Left colon (tissue), 2 donors: ENCODE measurements at places on chromosomes 12 and 14.
A peak's percentile ranks its signal among the peaks of the same experiment; 100 is the strongest.

- no peak for DNase-seq
Measured at GRCh38 chr12:128793701-128794100, 30.1 kb downstream of the SLC15A4 start.

GRCh38 chr12:79085106-79085682 lies 220.6 kb downstream of the SYT1 start:
- DNase-seq, result no peak

- DNase-seq, result no peak
Measured at GRCh38 chr12:115257791-115258190, 573.8 kb upstream of the TBX3 start.

DNA sequence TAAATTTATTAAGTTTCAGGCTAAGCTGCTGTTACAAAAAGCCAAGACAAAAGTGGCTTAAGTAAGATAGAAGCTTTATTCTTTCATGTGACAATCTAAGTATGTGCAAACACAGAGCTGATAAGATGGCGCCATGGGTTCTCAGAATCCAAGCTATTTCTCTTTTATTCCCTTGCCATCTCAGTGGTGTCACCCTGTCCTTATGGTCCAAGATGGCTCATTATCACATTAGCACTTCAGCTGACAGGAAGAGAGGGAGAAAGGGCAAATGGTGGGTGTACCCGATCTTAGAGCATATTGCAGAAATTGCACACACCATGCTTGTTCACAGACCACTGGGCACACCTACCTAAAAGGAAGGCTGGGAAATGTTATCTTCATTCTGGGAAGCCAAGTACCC lies 211.7 kb downstream of the TMTC2 start:
- no peak for DNase-seq

GRCh38 chr14:39673270-39673711 lies 241.1 kb upstream of the FBXO33 start:
- no peak for DNase-seq

- DNase-seq, result no peak
Measured at GRCh38 chr12:131119936-131120335, 166.2 kb downstream of the ADGRD1 start.

GRCh38 chr12:27293463-27293862 lies 39.2 kb upstream of the BMAL2 start:
- DNase-seq, result no peak

GRCh38 chr14:68103853-68104252 lies 284.3 kb downstream of the RAD51B start:
- no peak for DNase-seq

DNA sequence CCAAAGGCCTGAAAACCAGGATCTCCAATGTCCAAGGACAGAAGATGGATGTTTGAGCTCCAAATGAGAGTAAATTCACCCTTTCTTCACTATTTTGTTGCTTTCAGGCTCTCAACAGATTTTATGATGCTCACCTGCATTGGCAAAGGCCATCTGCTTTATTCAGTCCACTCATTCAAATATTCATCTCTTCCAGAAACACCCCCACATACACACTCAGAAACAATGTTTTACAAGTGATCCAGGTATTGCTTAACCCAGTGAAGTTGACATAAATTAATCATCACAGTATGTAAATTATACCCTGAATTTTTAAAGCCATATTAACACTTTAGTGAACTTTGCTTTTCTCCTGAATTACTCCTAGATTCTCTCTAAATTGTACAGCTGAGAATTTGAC lies 63.3 kb downstream of the DUSP6 start:
- DNase-seq, result no peak

- no peak for DNase-seq
Measured at GRCh38 chr12:75581515-75581914, 70.1 kb upstream of the KRR1 start.

DNA sequence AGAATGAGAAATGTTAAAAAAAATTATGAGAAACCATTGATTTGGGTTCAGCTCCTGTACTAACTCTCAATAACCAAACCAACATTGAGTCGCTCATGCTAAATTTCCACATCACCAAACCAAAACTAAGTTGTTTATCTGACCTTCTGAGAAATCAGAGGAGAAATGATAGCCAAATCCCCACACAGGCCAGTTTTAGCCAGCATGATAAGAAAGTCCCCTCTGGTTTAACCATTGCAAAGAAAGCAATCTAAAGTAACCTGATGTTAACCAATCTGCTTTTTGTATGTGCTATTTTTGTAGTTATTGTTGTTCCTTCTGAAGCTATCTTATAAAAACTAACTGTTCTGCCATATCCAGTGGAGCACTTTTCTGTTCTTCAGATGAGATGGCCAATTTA lies 599.7 kb downstream of the SLC16A7 start:
- no peak for DNase-seq

- peak; percentile 17 for DNase-seq
Measured at GRCh38 chr12:88595697-88596096, 15.4 kb upstream of the KITLG start.

DNA sequence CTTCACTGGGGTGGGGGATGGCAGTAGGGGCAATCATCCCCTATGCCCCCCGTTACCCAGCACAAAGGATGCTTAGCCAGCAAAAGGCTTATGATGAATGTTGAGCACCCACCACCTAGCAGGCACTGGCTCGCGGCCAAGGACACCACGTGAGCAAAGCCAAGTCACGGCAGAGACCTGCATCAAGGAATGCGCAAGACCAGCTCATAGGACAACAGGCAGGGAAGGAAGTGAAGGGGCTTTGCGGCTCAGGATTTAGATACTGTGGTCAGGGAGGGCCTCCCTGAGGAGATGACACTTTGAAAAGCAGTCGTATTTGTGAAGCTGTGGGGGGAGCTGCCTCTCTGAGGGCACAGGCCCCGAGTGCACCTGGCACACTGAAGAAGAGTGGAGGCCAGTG lies 32.8 kb downstream of the SH2B3 start:
- peak; percentile 61 for DNase-seq

- no peak for DNase-seq
Measured at GRCh38 chr12:88946372-88946997, 366.2 kb upstream of the KITLG start.

- DNase-seq, result no peak
Measured at GRCh38 chr12:18718462-18718861, 19.4 kb downstream of the PLCZ1 start.

- no peak for DNase-seq
Measured at GRCh38 chr12:132625731-132626430, 7.3 kb downstream of the P2RX2 start.

DNA sequence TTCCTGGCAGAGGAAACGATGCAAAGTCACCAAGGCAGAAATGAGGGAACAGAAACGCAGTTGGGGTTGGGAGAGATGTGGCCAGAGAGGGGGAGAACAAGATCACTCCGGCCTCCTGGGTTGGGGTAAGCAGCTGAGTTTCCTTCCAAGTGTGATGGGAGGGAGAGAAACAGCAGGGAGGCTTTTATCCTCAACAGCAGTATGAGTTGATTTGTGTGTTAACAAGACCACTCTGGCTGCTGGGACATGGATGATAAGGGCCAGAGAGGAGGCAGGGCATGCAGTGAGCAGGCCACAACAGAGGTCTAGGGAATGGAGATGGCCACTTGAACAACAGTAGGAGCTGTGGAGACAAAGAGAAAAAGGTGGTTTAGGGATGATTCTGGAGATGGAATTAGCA lies 66.8 kb downstream of the GLRX5 start:
- no peak for DNase-seq

DNA sequence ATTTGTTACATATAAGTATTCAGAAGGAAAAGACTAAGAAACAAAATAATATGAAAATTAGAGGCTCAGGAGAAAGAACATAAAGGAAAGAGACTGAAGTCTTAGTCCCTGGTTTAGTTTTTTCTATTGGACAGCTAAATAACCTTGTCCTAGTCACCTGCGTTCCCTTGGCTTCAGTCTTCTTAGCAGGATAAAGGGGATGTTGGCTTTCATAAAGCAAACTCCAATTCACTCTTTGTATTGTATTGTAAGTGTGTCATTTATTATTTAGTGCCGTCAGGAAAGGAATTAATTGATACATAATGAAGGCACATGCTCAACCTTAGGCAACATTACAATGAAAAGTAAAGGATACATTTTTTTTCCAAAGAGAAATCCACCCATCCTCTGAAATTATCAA lies 190.3 kb upstream of the PPFIA2 start:
- no peak for DNase-seq

- no peak for DNase-seq
Measured at GRCh38 chr14:57854571-57854970, 11.3 kb downstream of the SLC35F4 start.

GRCh38 chr14:75877292-75877691 lies 104.5 kb downstream of the TGFB3 start:
- DNase-seq, result no peak

DNA sequence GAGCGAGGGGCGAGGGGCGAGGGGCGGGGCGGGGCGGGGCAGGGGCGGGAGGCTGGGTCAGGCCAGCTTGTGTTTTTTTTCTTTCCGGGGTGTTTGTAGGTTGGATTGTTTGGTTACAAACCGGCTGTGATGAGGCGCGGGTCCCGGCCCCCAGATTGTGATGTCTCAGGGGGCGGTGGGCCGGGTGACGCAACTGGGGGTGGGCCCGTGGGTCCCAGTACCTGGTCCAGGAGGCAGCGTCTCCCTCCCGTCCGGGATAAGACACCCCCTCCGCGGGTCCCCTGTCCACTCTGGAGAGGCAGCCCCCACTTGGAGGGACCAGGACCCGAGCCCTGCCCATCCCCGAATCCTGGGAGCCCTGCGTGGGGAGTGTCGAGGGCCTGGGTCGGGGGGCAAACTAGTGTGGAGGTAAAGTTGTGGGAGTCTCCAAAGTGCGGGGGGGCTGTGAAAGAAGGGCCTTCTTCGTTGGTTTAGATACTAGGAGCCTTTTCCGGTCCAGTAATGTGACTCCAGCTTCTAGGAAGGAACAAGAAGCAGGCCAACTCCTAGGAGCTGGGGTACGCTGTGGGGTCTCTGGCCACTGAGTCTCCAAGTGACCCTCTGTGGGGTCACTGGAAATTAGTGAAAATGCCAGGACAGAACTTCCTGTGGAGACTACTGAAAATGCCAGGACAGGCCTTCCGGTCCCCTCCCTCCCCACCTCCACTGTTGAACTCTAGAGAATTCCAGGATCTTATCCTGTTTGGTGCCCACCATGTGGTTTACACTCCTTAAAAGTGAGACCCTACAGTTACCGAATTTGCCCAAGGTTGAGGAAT lies 579 bp upstream of the CLMN start:
- DNase-seq, result peak; percentile 50

DNA sequence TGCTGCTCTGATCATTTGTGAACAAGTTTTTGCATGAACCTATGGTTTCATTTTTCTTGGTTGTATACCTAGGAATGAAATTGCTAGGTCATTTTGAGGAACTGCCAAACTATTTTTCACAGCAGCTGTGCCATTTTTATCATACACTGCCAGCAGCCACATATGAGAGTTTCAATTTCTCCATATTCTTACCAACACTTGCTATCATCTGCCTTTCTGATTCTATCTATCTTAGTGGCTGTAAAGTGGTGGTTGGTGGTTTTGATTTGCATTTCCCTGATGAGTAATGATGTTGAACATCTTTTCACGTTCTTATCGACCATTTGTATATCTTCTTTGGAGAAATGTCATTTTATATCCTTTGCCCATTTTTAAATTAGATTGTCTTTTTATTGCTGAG lies 146.1 kb downstream of the C12orf75 start:
- no peak for DNase-seq

DNA sequence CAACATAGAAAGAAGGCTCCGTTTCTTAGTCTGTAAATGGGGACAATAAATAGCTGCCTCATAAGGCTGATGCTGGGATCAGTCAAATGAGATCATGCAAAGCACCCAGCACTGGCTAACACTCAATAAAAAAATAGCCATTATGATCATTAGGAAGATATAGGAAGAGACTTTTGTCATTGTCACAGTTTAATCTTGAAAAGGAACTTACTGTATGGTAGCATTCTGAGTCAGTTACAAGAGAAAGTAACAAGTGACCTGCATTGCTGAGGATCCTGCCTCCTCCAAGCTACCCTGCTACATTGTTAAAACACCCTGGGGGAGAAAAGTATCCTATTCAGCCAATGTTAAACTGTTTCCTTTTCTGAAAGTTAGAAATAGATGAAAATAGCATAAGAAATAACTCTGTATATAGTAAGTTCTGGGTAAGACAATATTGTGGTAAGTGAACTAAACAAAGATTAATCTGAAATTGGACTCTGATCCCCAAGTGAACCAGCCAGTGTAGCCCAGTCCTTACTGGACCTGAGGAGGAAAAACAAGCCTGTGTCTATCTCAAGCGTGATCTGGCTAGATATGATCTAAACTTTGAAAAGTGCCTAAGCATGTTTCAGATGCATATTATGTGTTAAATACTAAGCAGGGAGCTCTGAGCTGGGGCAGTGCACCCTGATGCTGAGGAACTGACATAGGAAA lies 3.6 kb upstream of the NUDT4 start:
- no peak for DNase-seq

DNA sequence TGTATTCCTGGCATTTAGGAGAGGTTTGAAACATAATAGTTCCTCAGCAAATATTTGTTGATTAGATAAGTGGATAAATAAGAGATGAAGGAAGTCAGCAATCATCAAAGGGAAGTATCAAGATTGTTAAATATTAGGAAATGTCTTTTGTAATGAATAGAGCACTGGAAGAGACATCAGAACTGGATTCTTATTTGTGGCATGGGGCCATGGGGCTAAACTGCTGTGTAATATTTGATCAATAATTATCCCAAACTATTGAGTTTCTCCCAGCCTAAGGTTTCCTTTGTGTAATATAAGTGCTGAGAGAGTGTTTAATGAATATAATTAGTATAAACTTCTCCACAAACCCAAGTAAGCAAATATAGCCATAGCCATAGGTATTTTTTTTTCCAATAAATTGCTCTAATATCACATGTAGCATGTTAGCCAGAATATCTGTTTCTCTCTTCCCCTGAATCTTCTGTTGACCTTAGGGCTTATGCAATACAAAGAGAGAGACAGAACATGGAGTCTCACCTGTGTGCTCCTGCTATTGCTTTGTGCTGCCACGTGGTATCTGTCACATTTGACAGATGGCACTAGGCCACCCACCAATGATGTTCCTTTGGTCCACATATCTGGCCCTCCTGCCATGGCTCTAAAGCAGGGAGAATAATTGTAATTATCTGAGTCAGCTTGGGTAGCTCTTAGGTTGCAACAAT lies 658.7 kb downstream of the SOX5 start:
- no peak for DNase-seq

- no peak for DNase-seq
Measured at GRCh38 chr14:61260939-61261776, 20.0 kb downstream of the TMEM30B start.

GRCh38 chr12:24852420-24852819 lies 96.5 kb downstream of the BCAT1 start:
- DNase-seq, result no peak

DNA sequence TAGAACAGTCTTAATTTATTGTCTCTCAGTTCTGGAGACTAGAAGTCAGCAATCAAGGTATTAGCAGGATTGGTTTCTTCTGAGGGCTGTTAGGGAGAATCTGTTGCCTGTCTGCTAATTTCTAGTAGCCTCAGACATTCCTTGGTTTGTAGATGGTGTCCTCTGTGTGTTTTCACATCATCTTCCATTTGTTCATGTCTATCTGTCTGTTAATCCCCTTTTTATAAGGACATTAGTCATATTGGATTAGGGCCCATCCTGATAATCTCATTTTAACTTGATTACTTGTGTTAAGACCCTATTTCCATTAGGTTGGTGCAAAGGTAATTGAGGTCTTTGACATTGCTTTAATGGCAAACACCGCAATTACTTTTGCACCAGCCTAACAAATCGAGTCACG lies 34.3 kb downstream of the TBC1D15 start:
- no peak for DNase-seq
